Natural killer cell (primary cell): ENCODE measurements at places on chromosomes 16 and 17. TPM values are rescaled to one million over a fixed set of nuclear protein-coding genes. Genes with fewer than 3 reads are reported as not detected.

The HSPB9 gene
- total RNA-seq: not detected

The CMTR2 gene
- 37.2 TPM for total RNA-seq

DNA sequence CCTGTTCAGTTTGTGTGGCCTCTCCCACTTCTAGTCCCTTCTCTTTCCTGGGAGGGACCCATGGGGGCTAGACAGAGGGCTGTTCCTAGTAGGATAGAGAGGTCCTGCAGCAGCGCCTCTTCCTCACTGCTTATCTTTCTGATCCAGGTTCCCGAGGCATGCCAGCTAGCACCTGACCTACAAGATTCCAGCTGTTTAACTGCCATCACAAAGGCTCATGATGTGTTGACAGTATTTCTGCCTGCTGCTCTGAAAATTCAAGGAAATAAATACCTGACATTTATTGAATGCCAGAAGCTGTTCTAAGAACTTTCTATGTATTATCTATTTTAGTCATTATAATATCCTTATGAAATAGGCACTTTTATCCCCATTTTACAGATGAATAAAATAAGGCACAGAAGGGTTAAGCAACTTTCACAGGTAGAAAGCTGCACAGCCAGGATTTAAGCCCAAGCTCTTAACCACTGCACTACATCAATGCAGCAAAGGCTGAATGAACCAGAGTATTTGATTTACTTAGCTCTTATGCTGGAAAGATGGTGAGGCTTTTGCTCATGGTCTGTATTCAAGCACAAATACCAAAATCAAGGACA, 38.8 kb downstream of the HEATR6 start:
- no peak overlapping the region for H3K27ac ChIP-seq
- no peak for DNase-seq
- peaks cover 4% of the 10 kb centered on the region for H3K4me1 ChIP-seq
- no peak overlapping the region for H3K4me3 ChIP-seq

DNA sequence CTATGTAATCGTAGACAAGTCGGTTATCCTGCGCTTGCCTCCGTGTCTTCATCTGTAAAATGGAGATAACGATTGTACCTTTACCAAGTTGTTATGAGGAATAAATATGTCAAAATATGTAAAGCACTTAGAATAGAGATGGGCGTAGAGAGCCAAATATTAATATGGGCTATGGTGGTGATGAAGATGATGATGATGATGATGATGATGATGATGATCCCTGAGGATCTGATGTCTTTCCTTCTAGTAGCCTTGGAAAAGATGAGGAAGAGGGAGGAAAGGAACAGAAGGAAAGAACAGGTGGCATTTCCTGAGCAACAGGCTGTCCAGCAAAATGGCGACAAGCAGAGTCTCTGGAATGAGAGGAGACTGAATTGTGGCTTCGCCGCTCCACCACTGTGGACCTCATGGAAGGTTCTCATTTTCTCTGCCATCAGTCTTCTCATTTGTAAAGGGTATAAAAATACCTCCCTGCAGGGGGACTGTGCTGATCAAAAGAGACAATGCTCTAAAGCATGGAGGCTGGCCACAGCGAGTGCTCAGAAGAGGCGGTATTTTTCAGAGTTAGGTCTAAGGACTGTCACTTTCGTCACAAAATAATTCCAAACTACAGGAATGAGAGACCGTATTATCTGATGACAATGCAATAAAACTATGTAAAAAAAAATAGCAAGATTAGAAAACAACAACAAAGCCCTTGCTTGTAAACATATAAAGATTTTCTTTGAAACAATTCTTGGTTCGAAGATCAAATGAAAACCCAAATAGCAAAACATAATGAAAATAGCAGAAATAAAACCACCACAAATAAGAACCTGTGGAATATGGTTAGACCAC, 17.2 kb upstream of the RCVRN start:
- no peak overlapping the region for H3K4me3 ChIP-seq
- H3K36me3 ChIP-seq: peaks cover 50% of the 10 kb centered on the region
- no peaks in the 10 kb centered on the region for H3K27me3 ChIP-seq

- no peak for DNase-seq
- peaks cover 30% of the 10 kb centered on the region for H3K4me1 ChIP-seq
- no peak overlapping the region for H3K27ac ChIP-seq
- H3K36me3 ChIP-seq: peaks cover 12% of the 10 kb centered on the region
- no peak overlapping the region for H3K4me3 ChIP-seq
These were observed 2.6 kb downstream of the OVCA2 start for GRCh38 chr17:2044263-2044894.

DNA sequence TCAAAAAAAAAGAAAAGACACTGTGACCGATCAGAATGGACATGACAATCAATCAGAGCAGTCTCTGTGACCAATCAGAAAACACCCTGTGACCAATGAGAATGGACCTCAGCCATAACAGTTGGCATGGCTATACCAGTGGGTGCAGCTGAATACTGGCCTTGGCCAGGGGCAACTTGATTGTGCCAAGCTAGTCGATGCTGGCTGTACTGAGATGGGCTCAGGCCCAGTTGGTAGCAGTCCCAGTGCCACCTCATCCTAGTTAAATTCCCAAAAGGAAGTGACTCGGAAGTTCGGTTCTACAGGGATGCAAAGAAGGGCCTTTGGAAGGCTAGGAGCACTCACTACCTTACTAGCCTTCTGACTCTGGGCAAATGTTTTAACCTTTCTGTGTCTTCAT, 37.2 kb upstream of the BCO1 start:
- H3K4me1 ChIP-seq: no peaks in the 10 kb centered on the region
- H3K27ac ChIP-seq: no peak overlapping the region
- peaks cover 2% of the 10 kb centered on the region for H3K27me3 ChIP-seq
- H3K36me3 ChIP-seq: no peaks in the 10 kb centered on the region

- no peak overlapping the region for H3K4me3 ChIP-seq
- peaks cover 18% of the 10 kb centered on the region for H3K4me1 ChIP-seq
- no peaks in the 10 kb centered on the region for H3K27me3 ChIP-seq
- DNase-seq: no peak
- no peak overlapping the region for H3K27ac ChIP-seq
These were observed 179.6 kb upstream of the TNRC6C start for GRCh38 chr17:77778636-77779489.
